ENCODE measurements at places on chromosomes 2 and 18. TPM values are rescaled to one million over a fixed set of nuclear protein-coding genes. Genes with fewer than 3 reads are reported as not detected.

DNA sequence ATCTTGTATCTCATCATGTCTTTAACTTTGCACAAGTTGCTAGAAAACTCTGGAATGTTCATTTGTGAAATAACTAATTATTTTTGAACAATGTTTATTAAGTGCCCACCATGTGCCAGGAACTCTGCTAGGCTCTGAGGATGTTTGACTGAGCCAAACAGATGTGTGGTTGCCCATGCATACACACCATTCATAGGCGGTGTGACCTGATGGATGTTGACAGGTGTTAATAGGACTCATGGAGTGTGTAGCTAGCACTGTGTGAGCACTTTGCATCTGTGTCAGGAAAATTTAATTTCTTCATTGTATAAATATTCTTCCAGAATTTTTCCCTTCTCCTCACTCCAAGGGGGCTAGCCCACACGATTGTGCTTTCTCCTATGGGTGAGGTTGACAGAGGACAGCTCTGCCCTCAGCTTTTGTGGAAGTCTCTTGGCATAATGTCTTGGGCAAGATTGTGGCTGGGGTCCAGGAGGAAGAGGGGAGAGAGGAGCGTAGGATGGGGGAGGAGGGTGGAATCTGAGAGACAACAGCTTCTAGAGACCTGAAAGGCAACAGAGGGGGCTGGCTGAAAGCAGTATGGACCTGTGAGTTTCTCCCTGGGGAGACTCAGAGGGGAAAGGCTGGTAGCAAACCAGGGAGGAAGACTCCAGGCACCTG is 214.6 kb upstream of the CXCR4 start:
- no peak for DNase-seq

DNA sequence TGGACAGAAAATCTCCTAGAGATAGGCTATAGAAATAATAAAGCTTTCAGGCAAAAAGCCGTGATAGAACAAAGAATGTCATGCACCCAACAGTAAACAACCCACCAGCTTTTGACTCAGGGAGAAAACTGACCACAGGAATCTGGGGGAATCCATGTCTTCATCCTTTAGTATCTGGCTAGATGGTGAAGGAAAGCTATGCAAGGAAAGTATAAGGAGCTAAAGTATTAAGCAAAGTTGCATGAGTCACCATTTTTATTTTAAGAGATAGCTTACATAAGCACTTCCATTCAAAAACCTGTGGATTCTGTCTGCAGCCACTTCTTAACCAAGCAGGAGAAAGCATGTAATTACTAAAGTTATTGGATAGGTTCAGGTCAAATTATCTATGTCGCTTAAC is 363.8 kb downstream of the LRP1B start:
- DNase-seq: no peak

- peak; percentile 22 for DNase-seq
Observed at GRCh38 chr2:29747786-29748470, 173.5 kb downstream of the ALK start.

GRCh38 chr2:190121971-190122370 is 59.4 kb upstream of the MSTN start:
- no peak for DNase-seq

DNA sequence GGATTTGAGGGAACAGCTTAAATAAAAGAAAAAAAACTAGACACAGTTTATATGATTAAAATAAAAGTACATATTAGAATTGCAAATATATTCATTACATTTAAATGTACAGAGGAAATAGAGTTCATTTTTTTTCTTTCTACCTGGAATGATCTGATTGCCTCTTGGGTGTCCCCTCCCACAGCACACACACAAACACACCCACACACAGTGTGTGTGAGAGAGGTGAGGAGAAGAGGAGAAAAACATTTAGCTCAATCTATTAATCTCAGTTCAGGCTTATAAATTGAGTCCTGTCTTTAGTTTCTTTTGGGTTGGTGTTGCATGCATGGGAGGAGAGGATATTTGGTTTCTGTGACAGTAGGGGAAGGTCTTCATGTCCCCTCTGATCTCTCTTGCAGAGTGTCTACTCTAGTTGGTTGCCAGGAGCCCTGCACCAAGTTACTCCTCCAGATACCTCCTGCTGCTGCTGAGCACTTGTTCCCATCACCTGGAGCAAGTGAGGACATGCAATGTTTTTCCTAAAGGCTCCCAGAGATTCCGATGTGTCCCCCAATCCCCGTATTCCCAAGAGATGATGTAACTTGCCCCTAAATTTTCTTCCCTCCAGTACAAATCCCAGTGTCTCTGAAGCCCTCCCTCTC is 50.8 kb upstream of the REG3A start:
- no peak for DNase-seq

Gene DAW1
- total RNA-seq: not detected

Gene TFPI
- 0.21 TPM for total RNA-seq

DNA sequence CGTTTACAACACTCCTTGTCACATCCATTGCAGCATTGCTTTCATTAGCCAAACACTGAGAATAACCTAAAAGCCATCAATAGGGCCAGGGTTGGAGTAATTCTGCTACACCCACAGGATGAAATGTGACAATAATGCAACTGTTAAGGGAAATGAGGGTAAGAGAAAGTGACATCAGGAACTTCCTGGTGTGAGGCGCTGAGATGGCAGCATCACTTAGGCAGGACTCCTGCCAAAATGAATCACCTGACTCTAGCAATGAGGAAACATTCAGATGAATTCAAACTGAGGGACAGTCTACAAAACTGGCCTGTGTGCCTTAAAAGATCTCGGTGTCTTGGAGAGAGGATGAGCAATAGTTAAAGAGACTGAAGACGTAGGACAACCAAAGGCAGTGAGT is 115.6 kb upstream of the AGAP1 start:
- no peak for DNase-seq

GRCh38 chr18:59748628-59749360 is 51.6 kb upstream of the CCBE1 start:
- no peak for DNase-seq

DNA sequence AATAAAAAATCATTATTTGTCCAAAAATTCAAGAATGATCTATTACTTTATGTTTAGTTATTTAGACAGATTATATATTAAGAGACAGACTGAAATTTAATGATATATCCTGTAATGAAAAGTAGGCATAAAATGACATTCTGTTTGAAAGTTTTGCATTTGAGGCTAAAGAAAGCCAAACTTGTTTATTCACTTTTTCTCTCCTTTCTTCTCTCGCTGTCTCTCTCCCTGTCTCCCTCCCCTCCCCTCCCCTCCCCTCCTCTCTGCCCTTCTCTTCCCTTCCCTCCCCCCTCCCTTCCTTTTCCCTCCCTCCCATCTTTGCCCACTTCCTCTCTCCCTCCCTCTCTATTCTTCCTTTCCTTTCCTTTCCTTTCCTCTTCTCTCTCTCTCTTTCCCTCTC is 270.6 kb downstream of the MYT1L start:
- DNase-seq: no peak

Gene ENOSF1
- 97.4 TPM for total RNA-seq

DNA sequence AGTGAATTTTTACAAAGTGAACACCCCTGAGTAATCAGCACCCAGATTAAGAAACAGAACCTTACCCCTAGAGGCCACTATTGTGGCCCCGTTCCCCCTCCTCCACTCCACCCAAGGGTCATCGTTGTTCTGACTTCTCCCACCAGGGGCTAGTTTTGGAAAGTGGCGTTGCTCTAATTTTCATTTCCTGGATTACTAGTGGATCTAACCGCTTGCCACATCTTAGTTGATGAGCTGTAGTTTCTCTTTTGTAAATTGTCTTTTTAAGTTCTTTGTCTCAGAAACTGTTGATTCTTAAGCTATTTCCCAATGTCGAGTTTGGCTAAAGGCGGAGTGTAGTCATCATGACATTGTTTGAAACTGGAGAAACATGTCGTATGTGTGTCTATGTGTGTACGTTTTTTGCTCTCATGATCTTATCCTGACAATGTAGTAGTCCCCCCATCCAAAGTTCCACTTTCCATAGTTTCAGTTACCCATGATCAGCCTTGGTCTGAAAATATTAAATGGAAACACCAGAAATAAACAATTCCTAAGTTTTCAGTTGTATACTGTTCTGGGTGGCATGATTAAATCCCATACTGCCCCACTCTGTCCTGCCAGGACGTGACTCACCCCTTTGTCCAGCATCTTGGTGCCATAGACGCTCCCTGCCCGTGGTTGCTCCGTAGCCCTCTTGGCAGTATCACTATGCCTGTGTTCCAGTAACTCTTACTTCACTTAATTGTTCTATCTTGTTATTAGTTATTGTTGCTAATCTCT is 71.0 kb upstream of the SP3 start:
- DNase-seq: no peak

DNA sequence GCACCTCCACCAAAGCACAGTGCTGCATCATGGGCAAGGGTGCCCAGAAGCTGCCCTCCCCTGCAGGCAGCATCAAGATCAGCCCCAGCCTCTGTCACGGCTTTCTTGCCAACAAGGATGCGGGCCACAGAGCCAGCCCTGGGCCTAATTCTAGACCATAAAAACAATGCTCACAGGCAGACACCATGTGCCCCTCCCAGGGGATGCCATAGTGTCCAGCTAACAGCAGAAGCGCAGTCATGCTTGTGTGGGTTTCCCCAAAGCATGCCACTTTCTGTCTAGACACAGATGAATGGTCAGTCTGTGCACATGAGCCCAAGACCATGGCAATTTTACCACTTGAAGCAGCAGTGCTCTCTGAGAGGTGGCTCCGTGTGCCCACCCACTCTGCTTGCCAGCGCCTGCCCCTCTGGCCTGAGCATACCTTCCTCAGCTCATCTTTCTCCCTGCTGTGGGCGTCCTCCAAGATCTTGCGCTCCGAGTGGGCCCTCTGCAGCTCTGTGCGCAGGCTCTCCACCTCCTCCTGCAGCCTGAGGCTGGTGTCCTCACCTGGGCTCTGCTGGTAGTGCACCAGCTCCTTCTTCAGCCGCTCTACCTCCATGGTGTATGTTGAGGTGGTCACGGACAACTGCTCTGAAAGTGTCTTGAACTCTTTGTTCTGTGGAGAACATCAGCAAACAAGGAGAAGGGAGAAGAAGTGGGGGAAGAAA is 81.3 kb upstream of the ACAA2 start:
- no peak for DNase-seq

Gene ZNF407
- total RNA-seq: 11.4 TPM

- no peak for DNase-seq
Observed at GRCh38 chr2:183244300-183244844, 120.1 kb downstream of the NUP35 start.

- no peak for DNase-seq
Observed at GRCh38 chr2:39550701-39551285, 113.7 kb upstream of the MAP4K3 start.

Measured in activated CD4-positive, alpha-beta T cell treated with anti-CD3 and anti-CD28 coated beads for 36 hours (primary cell).